ENCODE measurements at places on chromosomes 4 and X. TPM values are rescaled to one million over a fixed set of nuclear protein-coding genes. Genes with fewer than 3 reads are reported as not detected.

Gene OPRPN
- polyA plus RNA-seq: not detected

Gene HGFAC
- polyA plus RNA-seq: 1.3 TPM

Gene MID1IP1
- 36.5 TPM for polyA plus RNA-seq

Gene GPC4
- polyA plus RNA-seq: 12.4 TPM

Gene MAGEB17
- not detected for polyA plus RNA-seq

Gene TGIF2LX
- polyA plus RNA-seq: not detected

Gene CLNK
- 0.52 TPM for polyA plus RNA-seq

Gene MAGEA9
- polyA plus RNA-seq: not detected

Gene METAP1
- polyA plus RNA-seq: 70.9 TPM

Gene ANKRD50
- polyA plus RNA-seq: 22.3 TPM

Gene RHOXF1
- 1.2 TPM for polyA plus RNA-seq

Gene CRMP1
- polyA plus RNA-seq: 31.5 TPM

Gene OPN1MW
- polyA plus RNA-seq: not detected

Gene CSN3
- not detected for polyA plus RNA-seq

Gene SSX4
- not detected for polyA plus RNA-seq

Gene PSAPL1
- 0.49 TPM for polyA plus RNA-seq

Gene GABRE
- 47.5 TPM for polyA plus RNA-seq

Gene BGN
- 17.2 TPM for polyA plus RNA-seq

Gene GAGE13
- polyA plus RNA-seq: not detected

Gene PCDH18
- polyA plus RNA-seq: 39.0 TPM

Gene TCEAL9
- polyA plus RNA-seq: 135 TPM

Gene AFM
- 10.4 TPM for polyA plus RNA-seq

Gene AVPR2
- polyA plus RNA-seq: 0.28 TPM

Gene SPANXC
- polyA plus RNA-seq: not detected

Gene TNIP3
- polyA plus RNA-seq: 0.16 TPM

Gene IL21
- polyA plus RNA-seq: not detected

Gene NLGN3
- polyA plus RNA-seq: 3.8 TPM

Gene CSAG3
- not detected for polyA plus RNA-seq

Gene TRMT44
- polyA plus RNA-seq: 13.1 TPM

Gene GPR119
- 0.61 TPM for polyA plus RNA-seq

Gene AFAP1
- 19.3 TPM for polyA plus RNA-seq

Gene VBP1
- 43.9 TPM for polyA plus RNA-seq

Gene ARHGAP24
- polyA plus RNA-seq: 6.7 TPM

Gene CT83
- polyA plus RNA-seq: not detected

Gene SHOX
- 0.01 TPM for polyA plus RNA-seq

Gene SSX2B
- not detected for polyA plus RNA-seq

Gene NIPAL1
- 30.7 TPM for polyA plus RNA-seq

Gene DUSP9
- 0.78 TPM for polyA plus RNA-seq

Gene GIMD1
- 0.06 TPM for polyA plus RNA-seq

Gene FOXP3
- 0.76 TPM for polyA plus RNA-seq

Gene DRD5
- 0.16 TPM for polyA plus RNA-seq

Gene CDKL2
- 1.6 TPM for polyA plus RNA-seq

Gene P2RY10
- 1.2 TPM for polyA plus RNA-seq

Gene PAGE2B
- 0.57 TPM for polyA plus RNA-seq

Gene COX7B2
- not detected for polyA plus RNA-seq

Gene FGF5
- 0.25 TPM for polyA plus RNA-seq

Gene SUPT20HL1
- 0.10 TPM for polyA plus RNA-seq

Gene GRIA2
- polyA plus RNA-seq: 4.4 TPM

Gene P2RY8
- polyA plus RNA-seq: 1.6 TPM

Gene MTMR8
- polyA plus RNA-seq: 2.1 TPM

Gene SPANXA2
- polyA plus RNA-seq: not detected

Gene GLOD5
- polyA plus RNA-seq: 3.9 TPM

Data from large intestine (tissue), 12 donors.